Activated CD4-positive, alpha-beta T cell treated with anti-CD3 and anti-CD28 coated beads for 4 hours (primary cell): ENCODE measurements at places on chromosomes 3 and 15.

GRCh38 chr3:32288819-32289218 is 50.3 kb downstream of the CMTM8 start:
- peak; percentile 24 for DNase-seq

GRCh38 chr15:98083203-98083910 is 122.9 kb downstream of the ARRDC4 start:
- DNase-seq: no peak

GRCh38 chr3:184236636-184237035 is 7.3 kb downstream of the VWA5B2 start:
- no peak for DNase-seq

GRCh38 chr15:85404918-85405866 is 24.8 kb downstream of the AKAP13 start:
- no peak for DNase-seq

- DNase-seq: no peak
Measured at GRCh38 chr15:66588971-66589370, 23.2 kb upstream of the LCTL start.

- no peak for DNase-seq
Measured at GRCh38 chr3:144900366-144900765, 928.7 kb downstream of the DIPK2A start.

GRCh38 chr15:39415634-39416033 is 165.2 kb upstream of the THBS1 start:
- no peak for DNase-seq

GRCh38 chr15:40915679-40916078 is 13.5 kb upstream of the DLL4 start:
- no peak for DNase-seq

- DNase-seq: no peak
Measured at GRCh38 chr15:70765504-70766281, 2.3 kb upstream of the UACA start.

GRCh38 chr15:100111125-100112060 is 230.4 kb downstream of the ADAMTS17 start:
- peak; percentile 25 for DNase-seq

DNA sequence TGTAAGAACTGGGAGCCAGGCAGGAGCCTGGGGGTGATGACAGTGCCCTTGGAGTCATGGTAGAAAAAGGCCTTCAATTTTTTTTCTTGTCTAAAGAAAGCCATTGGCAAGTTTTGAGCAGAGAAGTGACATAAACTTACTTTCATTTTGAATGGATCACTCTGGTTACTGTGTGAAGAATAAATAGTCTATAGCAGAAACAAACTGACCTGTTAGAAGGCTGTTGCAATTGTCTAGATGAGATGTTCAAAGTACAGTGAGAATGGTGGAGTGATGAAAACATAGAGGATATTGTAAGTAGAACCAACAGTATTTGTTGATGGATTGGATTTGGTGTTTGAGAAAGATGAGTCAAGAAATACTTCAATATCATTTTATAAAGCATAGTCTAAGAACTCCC is 439.9 kb downstream of the TBL1XR1 start:
- DNase-seq: no peak

DNA sequence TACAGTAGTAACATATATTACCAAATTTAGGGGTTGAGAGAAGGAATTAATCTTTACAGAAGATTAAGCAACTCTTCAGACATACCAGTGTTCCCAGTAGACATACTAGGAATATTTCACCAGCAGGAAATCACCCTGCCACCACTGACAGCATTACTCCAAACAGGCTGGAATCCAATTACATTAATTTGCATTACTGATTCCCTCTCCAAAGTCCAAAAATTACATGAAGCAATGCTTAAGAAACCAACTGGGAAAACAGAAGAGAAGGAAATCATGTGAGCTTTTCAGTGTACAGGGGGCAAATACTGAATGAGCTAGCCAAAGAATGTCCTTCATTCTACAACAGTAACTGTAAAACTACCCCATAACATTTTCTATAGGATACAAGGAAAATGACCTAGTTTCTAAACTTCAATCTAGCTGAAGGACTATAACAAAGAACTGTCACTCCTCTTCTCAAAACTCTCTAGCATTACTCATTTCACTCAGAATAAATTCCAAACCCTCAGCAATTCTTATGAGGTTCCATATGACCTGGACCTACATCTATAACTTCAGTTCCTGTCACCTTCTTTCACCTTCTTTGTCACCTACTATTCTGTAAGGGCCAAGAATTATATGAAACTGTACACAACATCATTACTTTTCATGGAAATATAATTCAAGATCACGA is 72.7 kb downstream of the INO80 start:
- DNase-seq: no peak

- no peak for DNase-seq
Measured at GRCh38 chr3:139434764-139435307, 41.5 kb downstream of the RBP2 start.

DNA sequence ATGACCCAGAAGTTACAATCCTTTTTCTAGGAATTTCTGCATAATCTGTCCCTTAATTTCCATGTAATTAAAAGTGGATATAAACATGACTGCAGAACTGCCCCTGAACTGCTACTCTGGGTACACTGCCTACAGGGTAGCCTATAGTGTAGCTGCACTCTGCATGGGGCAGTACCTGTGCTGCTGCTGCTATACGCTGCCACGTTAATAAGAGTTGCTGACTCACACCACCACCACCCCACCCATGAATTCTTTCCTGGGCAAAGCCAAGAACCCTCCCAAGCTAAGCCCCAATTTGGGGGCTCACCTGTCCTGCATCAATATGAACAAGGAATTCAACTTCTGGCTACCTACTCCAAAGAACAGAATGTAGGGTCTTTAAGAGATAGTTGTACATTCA is 13.9 kb downstream of the HDGFL3 start:
- DNase-seq: no peak

- DNase-seq: no peak
Measured at GRCh38 chr3:1611824-1612223, 486.8 kb upstream of the CNTN4 start.

GRCh38 chr3:46289966-46290365 is 47.7 kb downstream of the CCR3 start:
- no peak for DNase-seq

DNA sequence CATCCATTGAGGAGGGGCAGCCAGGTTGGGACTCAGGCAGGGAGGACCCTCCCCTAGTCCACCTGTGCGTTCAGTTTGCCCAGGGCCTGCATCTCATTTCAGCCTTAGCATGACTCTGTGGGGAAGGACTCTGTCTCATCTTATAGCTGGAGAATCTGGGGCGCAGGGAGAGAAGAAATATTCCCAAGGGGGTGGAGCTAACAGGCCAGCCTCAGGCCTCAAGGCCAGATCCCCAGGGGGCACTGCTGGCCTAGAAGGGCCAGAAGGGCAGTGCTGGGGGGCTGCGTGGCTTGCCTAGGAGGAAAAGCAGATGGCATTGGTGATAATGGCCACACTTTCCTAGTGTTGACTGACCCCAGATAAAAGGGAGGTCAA is 10.9 kb downstream of the AMOTL2 start:
- no peak for DNase-seq

DNA sequence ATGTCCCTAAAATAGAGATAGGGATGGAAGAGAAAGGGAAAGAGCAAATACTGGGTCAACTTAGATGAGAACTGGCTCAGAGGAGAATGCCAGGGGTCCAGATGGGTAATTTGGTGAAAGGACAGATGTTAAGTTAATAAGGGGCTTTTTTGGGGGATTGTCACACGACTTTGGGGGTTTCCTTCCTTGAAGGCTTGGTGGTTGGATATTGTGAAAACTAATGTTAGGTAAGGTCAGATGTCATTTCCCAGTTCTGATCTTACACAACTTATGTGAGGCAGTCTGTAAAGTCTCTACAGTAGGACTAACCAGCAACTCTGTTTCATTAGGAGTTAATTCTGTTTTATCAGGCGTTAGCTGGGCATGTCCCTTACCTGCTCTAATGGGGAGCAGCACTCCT is 231.1 kb downstream of the NR2F2 start:
- DNase-seq: no peak

DNA sequence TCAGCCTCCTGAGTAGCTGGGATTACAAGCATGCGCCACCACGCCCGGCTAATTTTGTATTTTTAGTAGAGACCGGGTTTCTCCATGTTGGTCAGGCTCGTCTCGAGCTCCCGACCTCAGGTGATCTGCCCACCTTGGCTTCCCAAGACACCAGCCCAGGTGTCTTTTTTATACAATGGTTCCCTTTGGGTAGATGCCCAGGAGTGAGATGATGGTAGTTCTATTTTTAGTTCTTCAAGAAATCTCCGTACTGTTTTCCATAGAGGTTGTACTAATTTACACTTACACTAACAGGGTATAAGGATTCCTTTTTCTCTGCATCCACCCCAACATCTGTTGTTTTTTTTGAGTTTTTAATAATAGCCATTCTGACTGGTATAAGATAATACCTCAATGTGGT is 94.3 kb downstream of the IGF2BP2 start:
- no peak for DNase-seq

DNA sequence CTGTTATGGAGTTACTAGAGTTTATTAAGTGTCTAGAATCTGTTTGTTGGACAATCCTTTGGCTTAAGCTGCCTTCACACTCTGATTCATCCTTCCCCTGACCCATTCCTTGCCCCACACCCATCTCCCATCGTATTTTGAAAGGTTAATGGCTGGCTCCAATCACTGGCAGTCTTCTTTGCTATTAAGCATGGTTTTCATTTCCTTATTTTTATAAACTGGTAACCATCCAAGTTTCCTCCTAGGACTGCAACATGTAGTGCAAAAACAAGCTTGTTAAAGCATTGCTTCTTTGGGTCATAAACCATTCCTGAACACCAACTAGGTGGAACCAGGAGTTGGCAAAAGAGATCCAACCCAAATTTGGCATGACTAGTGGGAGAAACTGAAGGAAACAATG is 148.4 kb downstream of the DTWD1 start:
- no peak for DNase-seq

- DNase-seq: no peak
Measured at GRCh38 chr3:125671461-125672243, 76.4 kb upstream of the OSBPL11 start.

DNA sequence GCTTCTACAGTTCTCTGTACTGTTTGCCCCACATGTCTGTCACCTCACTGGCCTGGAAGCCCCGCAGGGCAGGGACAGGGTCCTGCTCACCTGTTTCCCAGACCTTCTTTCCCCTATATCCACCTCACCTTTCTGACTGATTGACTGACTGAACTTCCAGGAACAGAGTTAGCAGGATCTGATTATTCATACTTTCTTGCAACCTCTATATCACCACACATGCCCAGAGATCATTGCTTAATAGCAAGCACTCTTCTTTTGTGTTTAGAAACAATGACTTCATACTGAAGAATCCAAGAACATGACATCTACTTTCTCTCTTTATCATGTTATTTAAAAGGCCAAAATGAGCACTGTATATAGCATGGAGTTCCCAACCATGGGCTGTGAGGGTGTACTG is 18.0 kb upstream of the CLEC3B start:
- DNase-seq: no peak

DNA sequence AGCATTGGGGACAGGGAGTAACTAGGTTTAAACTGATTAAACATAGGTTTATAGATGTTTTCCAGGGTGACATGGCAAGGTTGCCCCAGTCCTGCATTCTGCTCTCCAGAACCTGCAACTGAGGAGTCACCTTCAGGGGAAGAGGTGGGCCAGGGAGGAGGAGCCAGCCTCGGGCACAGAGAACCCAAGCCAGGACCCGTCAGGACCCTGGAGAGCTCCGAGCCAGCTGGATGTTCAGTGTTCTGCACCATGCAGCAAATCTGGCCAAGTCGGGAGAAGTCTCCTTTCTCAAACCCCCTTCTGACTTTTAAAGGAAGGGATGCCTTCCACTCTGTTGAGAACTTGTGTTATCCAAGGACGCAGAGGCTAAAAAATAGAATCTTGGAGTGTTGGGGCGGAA is 62.1 kb upstream of the SLC6A11 start:
- no peak for DNase-seq

GRCh38 chr3:62876064-62876463 is 848 bp upstream of the CADPS start:
- DNase-seq: no peak

- DNase-seq: no peak
Measured at GRCh38 chr3:41236228-41236627, 36.9 kb downstream of the CTNNB1 start.

GRCh38 chr15:66943456-66944095 is 121.8 kb upstream of the SMAD3 start:
- no peak for DNase-seq

DNA sequence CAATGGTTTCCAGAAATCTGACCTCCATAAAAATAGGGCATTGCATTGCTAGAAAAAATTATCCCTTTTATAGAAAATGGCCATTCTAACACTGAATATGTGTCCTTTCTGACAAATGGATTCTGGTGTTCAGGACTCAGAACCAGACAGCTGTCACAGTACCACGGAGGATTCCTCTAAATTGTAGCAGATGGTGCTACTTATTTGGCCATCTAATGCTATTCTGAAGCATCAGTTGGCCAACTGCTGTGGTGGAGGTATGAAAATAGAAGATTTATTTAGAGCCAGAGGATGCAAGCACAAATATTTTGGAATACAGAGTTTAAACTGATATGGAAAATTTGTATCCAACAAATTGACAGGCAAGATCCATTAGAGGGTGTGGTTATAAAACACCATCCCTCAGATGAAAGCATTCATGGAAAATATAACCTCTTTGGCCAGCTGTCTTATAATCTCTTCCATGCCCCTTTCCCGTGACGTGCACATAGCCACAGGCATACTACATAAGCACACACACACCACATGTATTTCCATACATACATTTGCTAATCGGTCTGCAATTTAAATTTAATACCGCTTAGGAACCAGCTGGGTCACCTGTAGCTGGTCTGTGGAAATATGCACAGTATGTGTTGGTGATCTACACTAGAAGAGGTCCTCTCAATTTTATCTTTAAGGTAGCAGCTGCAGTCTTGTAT is 302.7 kb upstream of the KCNMB2 start:
- no peak for DNase-seq

DNA sequence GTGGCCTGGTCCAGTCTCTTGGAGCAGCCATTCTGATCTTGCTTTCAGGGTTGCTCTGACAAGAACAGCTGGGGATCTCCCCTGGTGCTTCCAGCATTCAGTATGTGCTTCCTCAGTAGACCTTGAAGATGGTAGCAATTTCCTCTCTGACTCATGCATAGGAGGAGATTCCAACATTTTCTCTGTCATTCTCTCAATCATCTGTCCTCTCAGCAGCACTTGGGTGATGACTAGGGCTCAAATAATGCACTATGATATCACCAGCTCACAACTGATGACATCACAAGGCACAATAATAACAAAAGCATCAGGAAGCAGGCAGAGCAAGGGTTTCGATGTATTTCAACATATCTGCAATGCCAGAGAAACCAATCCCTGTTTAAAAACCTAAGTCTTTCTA is 52.7 kb downstream of the NFKBIZ start:
- DNase-seq: no peak

DNA sequence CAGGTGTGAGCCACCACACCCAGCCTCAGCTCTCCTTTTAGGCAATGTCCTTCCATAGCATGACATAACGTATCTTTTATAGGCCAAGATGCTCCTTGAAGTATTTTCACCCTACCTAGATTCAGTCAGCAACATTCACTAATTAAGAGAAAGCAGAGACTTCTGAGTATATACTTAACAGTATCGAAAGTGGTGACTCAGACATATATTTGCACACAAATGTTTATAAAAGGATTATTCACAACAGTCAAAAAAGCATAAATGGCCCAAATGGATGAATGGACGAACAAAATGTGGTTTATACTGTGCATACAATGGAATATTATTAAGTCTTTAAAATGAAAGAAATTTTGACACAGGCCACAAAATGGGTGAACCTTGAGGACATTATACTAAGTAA is 108.6 kb downstream of the ZNF385D start:
- no peak for DNase-seq

GRCh38 chr3:81216192-81216591 is 545.3 kb downstream of the GBE1 start:
- no peak for DNase-seq

- no peak for DNase-seq
Measured at GRCh38 chr3:45567730-45568172, 26.8 kb upstream of the LIMD1 start.
